Effector memory CD8-positive, alpha-beta T cell (primary cell): ENCODE measurements at places on chromosomes 7 and 10.

GRCh38 chr10:64044098-64044497 is 522.9 kb downstream of the REEP3 start:
- no peak overlapping the region for H3K4me3 ChIP-seq
- H3K27me3 ChIP-seq: no peaks in the 10 kb centered on the region
- H3K36me3 ChIP-seq: no peaks in the 10 kb centered on the region
- no peak overlapping the region for H3K27ac ChIP-seq
- peaks cover 9% of the 10 kb centered on the region for H3K4me1 ChIP-seq
- DNase-seq: no peak

- peak overlapping the region; percentile 24 for H3K27ac ChIP-seq
- H3K4me1 ChIP-seq: peaks cover 44% of the 10 kb centered on the region
- peak; percentile 64 for DNase-seq
Observed at GRCh38 chr10:61896854-61897661, 4.4 kb upstream of the ARID5B start.

DNA sequence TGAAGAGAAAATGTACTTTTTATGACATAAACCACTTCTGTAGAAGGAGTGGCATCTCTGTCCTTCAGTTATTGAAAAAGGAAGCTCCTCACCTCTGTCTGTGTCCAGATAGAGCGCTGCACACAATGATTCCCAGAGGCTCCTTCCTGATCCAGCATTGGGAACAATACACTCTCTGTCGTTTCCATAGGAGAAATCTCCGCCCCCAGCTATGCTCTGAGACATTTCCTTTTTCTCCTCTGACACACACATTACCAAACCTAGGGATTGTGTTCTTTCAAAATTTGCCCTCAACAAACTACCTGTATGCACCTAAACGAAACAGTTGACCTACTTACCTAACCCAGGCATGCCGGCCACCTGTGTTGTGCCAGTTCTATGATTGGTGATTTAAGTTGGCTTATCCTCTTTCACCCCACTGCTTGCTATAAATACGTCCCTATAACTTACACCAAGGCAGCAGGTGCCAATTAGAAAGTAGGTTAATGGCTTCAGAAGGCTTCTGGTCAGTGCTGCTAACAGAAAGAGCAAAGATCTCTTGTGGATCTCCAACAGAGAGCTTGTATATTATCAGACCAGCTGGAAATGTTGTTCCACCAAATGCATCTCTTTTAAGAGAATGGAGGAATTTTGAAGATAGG is 140.1 kb upstream of the JCAD start:
- DNase-seq: no peak
- no peaks in the 10 kb centered on the region for H3K36me3 ChIP-seq
- H3K27me3 ChIP-seq: peaks cover 51% of the 10 kb centered on the region
- no peak overlapping the region for H3K27ac ChIP-seq
- no peaks in the 10 kb centered on the region for H3K4me1 ChIP-seq
- H3K4me3 ChIP-seq: no peak overlapping the region

DNA sequence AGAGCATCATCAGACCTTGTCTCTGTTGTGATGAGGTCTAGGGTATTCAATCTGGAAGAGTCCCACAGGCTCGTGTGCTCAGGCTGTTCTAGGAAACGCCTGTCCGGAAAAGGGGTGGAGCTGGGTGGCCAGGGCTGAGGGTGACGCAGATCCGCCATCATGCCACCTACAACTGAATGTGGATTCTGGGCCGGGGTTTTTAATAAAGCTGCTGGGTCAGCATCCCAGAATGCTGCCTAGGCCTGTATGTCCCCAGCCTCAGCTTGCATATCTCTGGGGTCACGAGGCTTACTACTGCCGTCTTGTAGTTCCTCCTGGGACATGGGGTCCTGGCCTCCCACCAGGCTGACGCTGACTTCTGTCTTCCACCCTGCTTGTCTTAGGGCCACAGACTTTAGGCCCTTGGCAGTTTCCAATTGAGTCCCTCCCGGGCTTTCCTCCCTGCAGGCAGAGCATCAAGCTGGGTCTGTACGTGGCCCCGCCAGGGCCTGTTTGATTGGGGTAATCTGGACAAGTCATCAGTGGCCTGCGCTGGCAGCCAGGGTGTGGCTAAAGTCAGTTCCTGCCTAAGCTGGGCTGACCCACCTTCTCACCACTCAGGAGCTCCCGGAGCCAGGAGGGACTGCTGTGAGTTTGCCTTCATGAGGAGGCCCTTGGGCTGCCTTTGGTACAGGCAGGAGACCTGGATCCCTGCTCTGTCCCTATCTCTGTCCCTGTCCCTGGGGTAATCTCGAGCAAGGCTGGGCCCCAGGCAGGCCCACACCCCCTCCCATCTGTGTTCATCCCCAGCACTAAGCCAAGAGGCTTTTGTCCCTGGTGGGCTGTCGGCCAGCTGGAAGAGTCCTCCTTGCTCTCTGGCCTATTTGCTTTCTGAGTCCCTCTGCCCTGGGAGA is 79.9 kb downstream of the ZMIZ1 start:
- H3K27me3 ChIP-seq: no peaks in the 10 kb centered on the region
- no peak overlapping the region for H3K4me3 ChIP-seq
- peaks cover 21% of the 10 kb centered on the region for H3K4me1 ChIP-seq
- no peaks in the 10 kb centered on the region for H3K36me3 ChIP-seq

GRCh38 chr7:72538856-72539255 is 126.7 kb upstream of the CALN1 start:
- H3K27ac ChIP-seq: no peak overlapping the region
- H3K27me3 ChIP-seq: no peaks in the 10 kb centered on the region
- no peak overlapping the region for H3K4me3 ChIP-seq
- no peaks in the 10 kb centered on the region for H3K36me3 ChIP-seq

DNA sequence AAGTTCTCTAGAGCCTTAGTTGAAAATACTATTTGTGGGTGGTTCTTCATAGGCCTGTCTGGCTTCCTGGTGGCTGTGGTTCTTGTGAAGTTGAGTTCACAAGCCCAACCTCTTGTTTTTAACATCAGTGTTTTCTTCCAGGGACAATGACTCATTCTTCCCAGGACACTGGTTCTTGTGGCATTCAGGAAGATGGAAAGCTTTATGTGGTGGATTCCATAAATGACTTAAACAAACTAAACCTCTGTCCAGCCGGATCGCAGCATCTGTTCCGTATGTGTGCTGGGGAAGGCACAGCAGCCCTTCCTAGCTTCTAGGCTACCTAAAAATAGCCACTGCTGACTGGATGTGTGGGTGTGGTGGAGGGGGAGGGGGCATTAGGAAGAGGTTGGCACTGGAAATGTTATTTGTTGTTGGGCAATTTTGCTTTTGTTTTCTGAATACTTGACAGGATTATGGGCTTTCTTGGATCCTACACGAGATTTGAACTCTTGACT is 3.9 kb downstream of the LSMEM1 start:
- DNase-seq: no peak
- no peak overlapping the region for H3K4me3 ChIP-seq

DNA sequence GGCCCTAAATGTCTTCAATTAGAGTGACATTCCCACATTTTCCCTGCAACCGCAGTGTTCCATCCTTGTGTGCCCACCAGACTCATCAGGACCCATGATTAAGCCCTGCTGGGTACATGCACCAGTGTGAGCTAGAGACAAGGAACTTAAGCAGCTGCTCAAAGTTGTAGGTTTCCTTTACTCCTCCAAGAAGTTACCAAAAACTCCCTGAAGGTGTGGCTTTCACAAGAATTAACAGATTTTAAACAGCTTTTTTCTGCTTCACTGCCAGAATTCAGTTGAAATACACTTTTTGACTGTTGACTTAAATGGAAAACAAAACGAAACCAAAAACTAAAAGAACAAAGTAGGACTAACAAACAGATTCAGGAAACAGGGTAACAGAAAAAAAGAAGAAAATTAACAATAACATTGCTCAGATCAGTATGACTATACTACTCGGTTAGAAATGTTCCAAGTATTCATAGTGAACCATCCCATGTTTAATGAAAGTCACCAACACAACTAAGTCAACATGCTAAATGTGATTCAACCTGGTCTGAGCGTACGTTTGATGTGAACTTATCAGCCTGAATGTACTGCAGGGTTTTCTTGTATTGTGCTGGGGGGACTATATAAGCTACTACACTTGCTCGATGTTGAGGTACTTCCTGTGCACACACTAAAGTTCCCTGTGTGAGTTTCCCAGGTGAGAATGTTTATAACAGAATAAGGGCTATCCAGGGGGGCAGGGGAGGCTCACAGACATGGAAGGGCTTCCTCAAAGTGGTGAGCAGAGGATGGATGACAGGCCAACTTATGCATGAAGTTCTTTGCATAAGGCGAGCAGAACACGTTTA is 22.2 kb downstream of the SLC37A3 start:
- DNase-seq: peak; percentile 9
- peak overlapping the region; percentile 70 for H3K4me3 ChIP-seq
- peak overlapping the region; percentile 95 for H3K27ac ChIP-seq
- no peaks in the 10 kb centered on the region for H3K27me3 ChIP-seq
- H3K4me1 ChIP-seq: peaks cover 12% of the 10 kb centered on the region

DNA sequence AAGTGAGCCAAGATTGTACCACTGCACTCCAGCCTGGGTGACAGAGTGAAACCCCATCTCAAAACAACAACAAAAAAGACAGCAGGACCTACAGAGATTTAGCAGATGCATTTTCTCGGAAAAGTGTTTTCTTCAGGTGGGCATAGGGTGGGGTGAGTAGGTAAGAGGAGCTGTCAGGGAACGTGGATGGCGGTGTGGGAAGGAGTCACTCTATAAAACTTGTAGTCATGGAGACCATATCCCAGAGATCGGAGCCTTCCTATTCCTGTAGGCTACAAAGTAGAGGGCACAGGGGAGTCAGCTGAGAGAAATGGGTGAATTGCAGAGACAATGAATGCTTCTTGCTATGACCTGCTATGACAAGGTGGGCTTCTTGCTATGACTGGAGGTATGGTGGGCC is 283.0 kb upstream of the FOXK1 start:
- H3K27me3 ChIP-seq: peaks cover 5% of the 10 kb centered on the region
- no peaks in the 10 kb centered on the region for H3K36me3 ChIP-seq
- no peak overlapping the region for H3K4me3 ChIP-seq
- no peak for DNase-seq
- H3K27ac ChIP-seq: no peak overlapping the region
- no peaks in the 10 kb centered on the region for H3K4me1 ChIP-seq

- H3K27ac ChIP-seq: no peak overlapping the region
- H3K36me3 ChIP-seq: no peaks in the 10 kb centered on the region
- no peak for DNase-seq
- no peak overlapping the region for H3K4me3 ChIP-seq
Observed at GRCh38 chr10:108970016-108970415, 953.3 kb downstream of the XPNPEP1 start.

DNA sequence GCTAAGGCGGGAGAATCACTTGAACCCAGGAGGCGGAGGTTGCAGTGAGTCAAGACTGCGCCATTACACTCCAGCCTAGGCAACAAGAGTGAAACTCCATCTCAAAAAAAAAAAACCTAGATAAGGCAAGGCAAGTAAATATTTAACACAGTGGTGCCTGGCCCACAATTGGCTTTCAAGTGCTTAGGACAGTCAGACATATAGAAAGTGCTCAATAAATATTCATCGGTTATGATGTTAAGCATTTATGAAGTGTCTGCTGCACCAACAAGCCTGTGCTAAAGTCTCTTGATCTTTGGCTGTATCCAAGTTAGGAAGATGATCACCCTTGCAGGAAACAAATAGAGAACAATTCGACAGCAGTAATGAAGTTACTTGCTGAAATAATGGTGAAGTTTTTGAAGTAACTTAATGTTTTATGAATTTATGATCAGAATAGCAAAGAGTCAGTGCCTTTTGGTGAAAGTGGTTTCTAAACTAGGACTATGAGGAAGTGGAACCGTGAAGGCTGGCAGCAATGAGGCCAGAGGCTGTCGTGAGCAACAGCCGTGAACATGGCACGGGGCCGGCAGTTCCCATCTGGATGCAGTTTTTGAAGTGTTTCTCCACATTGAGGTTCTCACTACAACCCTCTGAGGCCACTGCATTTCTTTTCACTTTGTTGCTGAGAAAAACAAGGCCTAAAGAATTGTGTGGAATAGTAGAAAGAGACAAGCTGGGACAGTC is 48.1 kb upstream of the GATA3 start:
- peaks cover 23% of the 10 kb centered on the region for H3K36me3 ChIP-seq
- no peak for DNase-seq
- H3K27ac ChIP-seq: no peak overlapping the region
- no peak overlapping the region for H3K4me3 ChIP-seq
- peaks cover 4% of the 10 kb centered on the region for H3K4me1 ChIP-seq

- H3K36me3 ChIP-seq: peaks cover 5% of the 10 kb centered on the region
- H3K4me1 ChIP-seq: no peaks in the 10 kb centered on the region
- H3K27me3 ChIP-seq: peaks cover under 1% of the 10 kb centered on the region
- no peak for DNase-seq
- no peak overlapping the region for H3K4me3 ChIP-seq
Observed at GRCh38 chr7:158368449-158368848, 219.2 kb downstream of the PTPRN2 start.

GRCh38 chr7:80134115-80134535 is 506 bp upstream of the GNAI1 start:
- H3K4me1 ChIP-seq: no peaks in the 10 kb centered on the region
- no peak overlapping the region for H3K4me3 ChIP-seq
- H3K27ac ChIP-seq: no peak overlapping the region
- H3K27me3 ChIP-seq: peaks cover 13% of the 10 kb centered on the region
- DNase-seq: no peak

DNA sequence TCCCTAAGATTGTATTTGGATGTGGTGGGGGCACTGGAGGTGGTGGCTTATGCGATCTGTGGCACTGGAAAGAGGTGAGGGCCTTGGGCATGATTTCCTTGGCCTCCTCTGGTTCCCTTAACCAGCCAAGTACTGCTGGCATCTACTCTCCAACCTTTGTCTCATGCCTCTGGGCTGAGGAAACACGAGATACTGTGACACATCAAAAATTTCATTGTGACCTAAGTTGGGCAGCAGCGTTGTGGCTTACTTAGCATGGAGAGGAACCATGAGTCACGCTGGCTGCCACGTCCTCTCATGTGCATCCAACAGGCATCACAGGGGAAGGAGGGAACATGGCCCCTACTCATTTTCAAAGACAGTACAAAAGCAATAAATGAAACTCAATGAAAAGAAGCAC is 29.7 kb upstream of the GSDME start:
- no peak for DNase-seq
- peaks cover 3% of the 10 kb centered on the region for H3K4me1 ChIP-seq
- H3K27me3 ChIP-seq: no peaks in the 10 kb centered on the region
- no peak overlapping the region for H3K27ac ChIP-seq
